ENCODE measurements at places on chromosomes 3 and 15.

DNA sequence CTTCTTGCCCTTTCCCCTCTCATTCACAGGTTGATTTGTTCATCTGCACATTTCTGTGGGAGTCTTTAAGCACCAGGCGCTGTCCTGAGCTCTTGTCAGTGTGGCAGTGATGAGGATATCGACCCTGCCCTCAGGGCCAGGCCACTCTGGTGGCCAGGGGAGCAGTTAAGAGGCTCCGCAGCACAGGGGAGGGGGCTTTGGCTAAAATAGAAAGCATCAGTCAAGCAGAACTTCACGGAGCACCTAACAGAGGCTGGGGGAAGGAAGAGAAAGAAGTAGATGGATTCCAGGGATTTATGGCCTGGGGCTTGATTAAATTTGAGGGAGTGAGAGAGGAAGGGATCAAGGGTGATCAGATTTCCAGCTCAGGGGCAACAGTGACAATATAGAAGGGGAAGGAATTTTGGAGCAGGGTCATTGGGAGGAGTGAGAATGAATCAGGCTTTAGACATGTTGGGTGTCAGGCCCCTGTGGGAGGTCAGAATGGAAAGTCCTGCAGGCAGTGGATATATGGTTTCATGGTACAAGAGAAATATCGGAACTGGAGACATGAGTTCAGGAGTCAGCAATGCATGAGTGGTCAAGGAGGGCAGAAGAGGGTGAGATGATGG lies 73.0 kb upstream of the GLCE start:
- DNase-seq: no peak

DNA sequence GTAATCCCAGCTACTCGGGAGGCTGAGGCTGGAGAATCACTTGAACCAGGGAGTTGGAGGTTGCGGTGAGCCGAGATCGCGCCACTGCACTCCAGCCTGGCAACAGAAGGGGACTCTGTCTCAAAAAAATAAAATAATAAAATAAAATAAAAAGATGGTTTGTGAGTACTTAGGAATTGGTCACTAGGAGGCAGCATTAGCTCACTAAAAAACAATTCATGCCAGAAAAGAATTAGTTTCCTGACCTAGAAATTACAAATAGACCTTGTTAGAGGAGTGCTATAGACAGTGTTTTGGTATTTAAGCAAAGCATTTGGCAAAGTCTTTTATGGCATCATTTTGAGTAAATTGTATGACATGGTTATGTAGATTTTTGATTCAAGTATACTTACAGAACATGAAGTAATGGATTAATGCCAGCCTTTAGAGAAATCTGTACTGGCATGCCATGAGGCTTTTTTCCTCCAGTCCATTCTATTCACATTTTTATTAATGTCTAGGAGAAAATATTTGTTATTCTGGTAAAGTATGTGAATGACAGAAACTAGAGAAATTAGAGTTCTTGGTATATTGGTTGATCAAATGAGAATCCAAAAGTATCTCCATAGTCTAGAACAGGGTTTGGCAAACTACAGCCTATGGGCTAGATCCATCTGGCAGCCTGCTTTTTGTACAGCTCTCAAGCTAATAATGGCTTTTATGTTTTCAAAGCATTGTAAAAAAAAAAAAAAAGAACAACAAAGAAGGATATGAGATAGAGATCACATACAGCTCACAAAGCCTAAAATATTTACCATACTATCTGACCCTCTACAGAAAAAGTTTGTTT lies 81.6 kb downstream of the LRRC49 start:
- no peak for DNase-seq

GRCh38 chr3:62567097-62568021 lies 194.0 kb upstream of the FEZF2 start:
- DNase-seq: no peak

DNA sequence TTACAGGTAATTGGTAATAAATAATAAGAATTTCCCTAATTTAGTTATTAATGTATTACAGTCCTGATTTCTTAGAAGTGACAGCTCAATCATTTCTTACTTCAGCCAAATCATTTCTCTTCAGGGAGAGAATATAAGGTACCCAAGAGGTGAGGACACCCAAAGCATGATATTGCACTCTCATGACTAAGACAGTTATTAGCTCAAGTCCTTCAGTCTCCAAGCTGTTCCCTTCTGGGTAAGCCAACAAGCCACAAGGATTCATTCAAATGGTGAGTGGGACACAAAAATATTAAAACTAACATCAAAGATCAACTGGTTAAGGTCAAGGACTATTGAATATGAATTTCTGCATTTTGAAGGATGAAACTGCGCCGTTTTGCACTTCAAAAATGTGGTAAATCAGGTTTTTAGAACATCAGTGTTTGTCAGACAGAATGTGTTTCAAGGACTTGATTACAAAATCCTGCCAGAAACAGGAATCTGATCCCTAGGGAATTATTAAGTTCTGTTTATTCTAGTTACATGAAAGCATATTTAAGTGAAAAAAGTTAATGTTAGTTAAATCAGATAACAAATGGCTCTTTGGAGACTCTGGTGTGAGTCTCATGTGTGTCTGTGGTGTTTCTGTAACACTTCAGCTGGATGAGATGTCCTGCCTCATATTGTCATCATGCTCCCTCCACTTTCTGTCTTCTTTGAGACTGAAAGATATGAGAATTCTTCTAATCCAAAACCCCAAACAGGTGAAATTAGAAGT lies 101.7 kb upstream of the COL8A1 start:
- no peak for DNase-seq

DNA sequence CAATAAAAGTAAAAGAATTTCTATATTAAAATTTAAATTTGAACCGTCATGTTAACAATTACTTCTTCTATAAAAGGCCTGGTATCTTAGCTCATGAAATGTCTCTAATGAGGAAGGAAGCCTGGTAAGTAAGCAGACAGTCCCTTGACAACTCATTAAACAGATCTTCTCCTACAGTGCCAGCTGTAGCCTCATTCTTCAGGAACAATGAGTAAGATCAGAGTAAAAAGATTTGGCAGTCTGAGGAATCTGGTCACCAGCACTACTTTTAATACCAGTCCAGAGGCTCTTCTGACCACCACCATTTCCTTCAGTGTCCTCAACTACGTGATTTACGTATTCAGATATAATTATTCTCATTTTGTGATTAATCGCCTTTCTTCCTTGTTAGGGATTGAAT lies 955.0 kb upstream of the ALCAM start:
- no peak for DNase-seq

DNA sequence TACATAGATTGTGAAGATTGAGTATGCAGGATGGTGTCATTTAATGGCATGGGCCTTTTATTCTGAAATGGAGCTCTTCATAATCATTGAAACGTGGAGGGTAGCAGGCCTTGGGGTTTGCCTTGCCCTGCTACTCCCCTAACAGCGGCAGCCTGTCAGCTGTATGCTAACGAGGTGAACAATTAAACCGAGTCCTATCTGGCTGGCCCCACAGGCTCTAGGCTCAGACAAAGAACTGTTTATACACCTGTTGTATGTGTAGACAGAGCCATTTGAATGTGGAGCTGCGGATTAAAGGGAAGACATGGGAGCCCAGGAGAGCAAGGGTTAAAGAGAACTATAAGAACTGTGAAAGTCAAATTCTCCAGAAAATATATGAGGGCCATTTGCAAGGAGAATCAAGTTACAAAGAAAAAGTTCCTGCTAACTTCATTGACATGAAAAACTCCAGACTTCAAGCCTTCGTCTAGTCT lies 116.7 kb upstream of the CGNL1 start:
- DNase-seq: no peak

- no peak for DNase-seq
Measured at GRCh38 chr15:51874751-51875644, 45.5 kb downstream of the TMOD3 start.

DNA sequence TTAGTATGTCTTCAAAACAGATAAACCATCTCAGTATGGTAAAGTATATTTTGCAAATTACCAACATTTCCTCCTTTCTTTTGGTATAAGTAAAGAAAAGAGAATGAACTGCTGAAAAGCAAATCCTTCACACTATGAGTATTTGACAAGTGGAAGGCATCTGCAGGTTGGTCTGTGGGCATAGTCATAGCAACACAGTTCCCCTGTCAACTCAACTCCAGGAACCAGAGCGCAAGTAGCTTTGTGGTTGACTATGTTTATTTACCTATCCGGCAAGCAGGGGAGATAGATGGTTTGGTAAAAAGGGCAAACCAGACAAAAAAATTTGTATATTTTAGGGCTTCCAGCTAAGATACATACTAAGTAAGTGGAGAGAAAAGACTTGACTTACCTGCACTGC lies 88.3 kb upstream of the PPIB start:
- no peak for DNase-seq

GRCh38 chr3:1287815-1288214 lies 195.0 kb downstream of the CNTN6 start:
- DNase-seq: no peak

DNA sequence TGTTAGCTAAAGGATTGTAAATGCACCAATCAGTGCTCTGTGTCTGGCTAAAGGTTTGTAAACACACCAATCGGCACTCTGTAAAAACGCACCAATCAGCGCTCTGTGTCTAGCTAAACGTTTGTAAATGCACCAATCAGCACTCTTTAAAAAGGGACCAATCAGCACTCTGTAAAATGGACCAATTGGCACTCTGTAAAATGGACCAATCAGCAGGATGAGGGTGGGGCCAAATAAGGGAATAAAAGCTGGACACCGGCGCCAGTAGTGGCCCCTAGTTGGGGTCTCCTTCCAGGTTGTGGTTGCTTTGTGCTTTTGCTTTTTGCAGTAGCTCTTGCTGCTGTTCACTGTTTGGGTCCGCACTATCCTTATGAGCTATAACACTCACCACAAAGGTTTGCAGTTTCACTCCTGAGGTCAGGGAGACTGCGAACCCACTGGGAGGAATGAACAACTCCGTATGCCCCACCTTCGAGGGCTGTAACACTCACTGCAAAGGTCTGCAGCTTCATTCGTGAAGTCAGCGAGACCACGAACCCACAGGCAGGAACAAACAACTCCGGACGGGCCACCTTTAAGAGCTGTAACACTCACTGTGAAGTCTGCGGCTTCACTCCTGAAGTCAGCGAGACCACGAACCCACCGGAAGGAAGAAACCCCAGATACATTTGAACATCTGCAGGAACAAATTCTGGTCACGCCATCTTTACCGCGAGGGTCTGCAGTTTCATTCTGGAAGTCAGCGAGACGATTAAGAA lies 1.1 kb upstream of the SUCLG2 start:
- peak; percentile 76 for DNase-seq

DNA sequence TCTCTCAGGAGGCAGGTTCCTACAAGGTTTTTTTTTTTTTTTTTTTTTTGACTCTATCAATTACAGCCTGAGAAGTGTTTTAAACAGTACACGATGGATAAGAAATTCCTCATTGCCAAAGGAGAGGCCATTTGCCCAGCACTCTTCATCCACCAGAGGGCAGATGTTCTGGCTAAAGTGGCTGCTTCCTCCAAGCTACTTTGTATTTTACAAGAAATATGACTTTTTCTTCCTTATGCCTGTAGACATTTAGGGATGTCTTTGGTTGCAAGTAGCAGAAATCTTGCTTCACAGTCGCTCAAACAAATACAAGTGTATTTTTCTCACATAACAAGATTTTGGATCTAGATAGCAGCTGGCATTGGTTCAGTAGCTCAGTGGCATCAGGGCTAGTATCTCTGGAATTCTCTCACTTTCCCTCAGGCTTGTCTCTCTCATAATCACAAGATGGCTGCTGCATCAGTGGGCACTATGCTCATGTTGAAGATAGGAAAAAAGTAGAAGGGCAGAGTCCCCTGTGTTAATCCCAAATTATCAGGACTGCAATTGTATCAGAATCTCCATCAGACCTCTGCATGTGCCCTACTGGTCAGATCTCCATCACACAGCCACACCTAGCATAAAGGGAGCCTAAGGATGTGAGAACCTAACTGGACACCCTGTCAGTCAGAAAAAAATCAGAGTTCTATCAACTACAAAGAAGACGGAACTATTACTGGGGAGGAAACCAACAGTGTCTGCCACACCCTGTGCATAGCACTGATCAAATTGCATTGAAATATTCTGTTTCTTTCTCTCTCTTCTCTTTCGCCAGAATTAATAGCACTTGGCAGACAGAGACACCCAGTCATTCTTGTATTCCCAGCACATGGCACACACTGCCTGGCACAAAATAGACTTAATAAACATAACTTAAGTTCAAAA lies 138.9 kb upstream of the COL8A1 start:
- DNase-seq: no peak

DNA sequence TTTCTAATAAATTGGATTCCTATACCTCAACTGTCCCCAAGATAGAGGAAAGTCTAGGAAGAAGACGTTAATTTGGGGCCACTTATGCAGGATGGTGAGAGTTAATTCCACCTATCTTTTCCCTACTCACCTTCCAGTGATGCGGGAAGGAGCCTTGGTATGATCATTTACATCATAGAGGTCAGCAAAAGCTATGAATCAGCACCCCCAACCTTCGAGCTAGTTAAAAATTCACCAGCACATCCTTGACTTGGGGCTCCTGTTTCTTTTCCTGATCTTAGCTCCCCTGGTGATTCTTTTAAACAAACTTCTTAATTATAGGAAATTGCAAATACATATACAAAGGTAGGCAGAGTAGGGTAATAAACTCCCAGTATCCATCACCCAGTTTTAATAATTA lies 366.6 kb downstream of the SOX2 start:
- no peak for DNase-seq

GRCh38 chr3:161187046-161187445 lies 34.1 kb upstream of the NMD3 start:
- DNase-seq: no peak

- no peak for DNase-seq
Measured at GRCh38 chr3:167078070-167078622, 302.0 kb downstream of the ZBBX start.

GRCh38 chr15:26967719-26968269 lies 3.2 kb upstream of the GABRG3 start:
- no peak for DNase-seq

GRCh38 chr15:71225851-71226250 lies 110.6 kb downstream of the THSD4 start:
- DNase-seq: no peak

DNA sequence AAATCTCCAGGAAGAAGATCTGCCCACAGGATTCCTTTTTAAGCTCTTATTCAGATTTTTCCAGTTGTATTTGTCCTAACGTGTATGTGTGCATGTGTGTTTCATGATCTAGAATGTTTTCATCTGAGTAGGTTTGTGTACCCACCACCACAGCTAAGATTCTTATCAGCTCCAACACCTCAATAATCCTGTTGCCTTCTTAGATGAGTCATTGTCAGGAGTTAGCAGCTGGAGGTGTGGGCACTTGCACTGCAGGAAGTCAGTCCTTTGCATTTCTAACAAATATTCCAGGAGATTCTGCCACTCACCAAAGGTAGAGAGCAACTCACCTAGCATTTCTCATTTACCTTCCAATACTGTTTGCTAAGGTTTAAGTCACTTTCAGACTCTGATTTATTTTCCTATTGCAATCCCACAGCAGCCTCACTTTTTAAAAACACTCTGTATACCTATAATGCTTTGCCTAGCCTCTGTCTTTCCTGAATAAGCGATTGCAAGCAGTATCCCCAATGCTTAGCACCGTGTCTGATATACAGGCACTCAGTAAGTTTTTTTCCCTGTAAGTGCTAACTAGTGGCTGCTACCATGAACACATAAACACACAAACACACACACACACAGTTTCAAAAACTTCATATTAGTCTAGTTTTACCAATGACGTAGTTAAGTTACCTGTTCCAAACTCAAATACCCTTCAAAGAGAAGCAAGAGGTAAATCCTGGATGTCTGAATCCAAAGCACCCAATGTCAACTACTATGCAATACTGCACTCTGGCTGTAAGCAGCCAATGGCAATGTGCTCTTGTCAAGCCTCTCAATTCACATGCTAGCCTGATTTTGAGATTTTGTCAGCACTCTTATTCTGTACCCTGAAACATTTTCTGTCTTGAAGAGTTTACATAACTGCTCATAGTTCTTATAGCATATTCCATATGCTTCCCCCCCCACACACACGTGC lies 713.5 kb upstream of the LMCD1 start:
- DNase-seq: no peak

- DNase-seq: peak; percentile 50
Measured at GRCh38 chr3:194134231-194134756, 1.7 kb upstream of the HES1 start.
